ENCODE measurements at places on chromosomes 5 and 9.

- no peak for DNase-seq
These were observed 6.4 kb upstream of the DCTN4 start for GRCh38 chr5:150765011-150765798.

- DNase-seq: no peak
These were observed 14.4 kb upstream of the SYNPO start for GRCh38 chr5:150625831-150626746.

GRCh38 chr9:113636165-113636564 lies 172.6 kb downstream of the RGS3 start:
- DNase-seq: no peak

- DNase-seq: no peak
These were observed 81.9 kb downstream of the SPTLC1 start for GRCh38 chr9:92033307-92033706.

DNA sequence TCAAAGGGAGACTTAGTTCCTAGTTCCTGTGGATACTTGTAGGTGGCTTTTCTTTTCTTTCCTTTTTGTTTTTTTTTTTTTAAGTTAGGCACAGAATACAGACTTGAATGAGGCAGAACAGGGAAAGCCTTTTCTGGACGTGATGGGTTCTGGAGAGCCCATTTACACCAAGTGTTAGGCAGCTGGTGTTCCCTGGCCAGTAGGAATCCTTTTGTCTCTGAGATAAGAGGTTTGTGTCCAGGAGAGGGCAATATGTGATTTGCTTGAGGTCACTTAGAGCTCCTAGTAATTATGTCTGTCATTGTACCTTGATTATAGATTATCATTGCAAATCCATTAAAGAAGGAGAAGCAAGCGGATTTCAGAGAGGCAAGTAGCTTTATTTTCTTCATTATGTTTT lies 9.1 kb downstream of the MEGF10 start:
- DNase-seq: no peak

GRCh38 chr9:104092875-104093600 lies 1.1 kb upstream of the SMC2 start:
- DNase-seq: no peak

- no peak for DNase-seq
These were observed 4.2 kb downstream of the ASS1 start for GRCh38 chr9:130448771-130449603.

- DNase-seq: no peak
These were observed 65.2 kb downstream of the MRPL36 start for GRCh38 chr5:1734271-1734907.

DNA sequence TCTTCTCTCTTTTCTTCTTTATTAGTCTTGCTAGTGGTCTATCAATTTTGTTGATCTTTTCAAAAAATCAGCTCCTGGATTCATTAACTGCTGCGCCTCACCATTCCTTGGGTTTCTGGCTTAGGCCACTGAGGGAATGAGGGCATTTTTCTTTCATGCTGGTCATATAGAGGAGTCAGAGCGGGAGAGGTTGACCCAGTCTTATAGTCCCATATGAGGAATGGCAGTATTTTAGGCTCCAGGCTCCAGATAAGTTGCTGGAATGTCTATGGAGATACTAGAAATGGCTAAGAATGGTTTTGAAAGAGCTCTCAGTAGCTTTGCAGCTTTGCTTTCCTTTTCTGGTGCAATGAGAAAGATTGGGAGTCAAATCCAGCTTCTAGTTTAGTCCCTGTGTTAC lies 58.2 kb downstream of the GALNT10 start:
- no peak for DNase-seq

DNA sequence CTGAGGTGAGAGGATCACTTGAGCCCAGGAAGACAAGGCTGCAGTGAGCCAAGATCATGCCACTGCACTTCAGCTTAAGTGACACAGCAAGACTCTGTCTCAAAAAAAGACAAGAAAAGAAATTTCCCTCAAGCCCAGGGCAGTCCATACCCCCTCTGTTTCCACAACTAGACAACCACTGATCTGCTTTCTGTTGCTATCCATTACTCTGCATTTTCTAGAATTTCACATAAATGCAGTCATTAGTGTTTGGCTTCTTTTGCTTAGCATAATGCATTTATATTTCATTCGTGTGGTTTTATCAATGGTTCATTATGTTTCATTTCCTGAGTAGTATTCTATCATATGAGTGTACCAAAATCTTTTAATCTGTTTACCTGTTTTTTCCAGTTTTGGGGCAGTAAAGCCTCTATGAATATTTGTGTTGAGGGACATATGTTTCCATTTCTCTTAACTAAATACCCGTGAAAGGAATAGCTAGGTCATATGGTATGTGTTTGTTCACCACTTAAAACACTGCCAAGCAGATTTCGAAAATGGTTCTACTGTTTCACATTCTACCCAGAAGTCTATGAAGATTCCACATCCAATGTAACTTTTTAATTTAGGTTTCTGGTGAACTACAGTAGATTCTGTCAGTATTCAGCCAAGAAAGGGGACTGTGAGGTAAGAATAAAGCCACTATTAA lies 271.8 kb downstream of the ZNF608 start:
- no peak for DNase-seq

DNA sequence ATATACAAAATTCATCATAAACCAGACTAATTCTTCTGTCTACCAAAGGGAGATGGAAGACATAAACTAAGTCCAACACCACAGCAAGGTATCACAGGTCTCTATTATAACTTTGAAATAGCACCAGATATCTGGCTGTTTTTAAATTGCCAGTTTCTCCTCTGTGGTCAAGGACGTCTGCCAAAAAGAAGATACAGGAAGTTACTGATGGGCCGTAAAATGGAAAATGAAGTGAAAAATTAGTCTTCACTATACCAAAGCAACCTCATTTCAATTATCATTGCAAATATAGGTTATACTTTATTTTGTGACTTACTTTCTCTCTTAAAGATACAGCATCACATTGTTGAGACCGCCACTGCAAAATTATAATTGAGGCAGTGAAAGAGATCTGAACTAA lies 225.5 kb downstream of the NDUFS4 start:
- no peak for DNase-seq

GRCh38 chr9:27398982-27399653 lies 102.2 kb upstream of the EQTN start:
- no peak for DNase-seq

GRCh38 chr5:169583424-169584220 lies at the start of gene SPDL1:
SPDL1 (plus strand) TSS chr5:169583773; CDS start chr5:169588417, 4,644 bp downstream.
- peak; percentile 85 for DNase-seq

- no peak for DNase-seq
These were observed 123.1 kb downstream of the TLE4 start for GRCh38 chr9:79694676-79695400.

GRCh38 chr5:140114341-140115185 lies 654 bp downstream of the PURA start:
- no peak for DNase-seq

GRCh38 chr9:13493697-13494096 lies 214.2 kb upstream of the MPDZ start:
- no peak for DNase-seq

DNA sequence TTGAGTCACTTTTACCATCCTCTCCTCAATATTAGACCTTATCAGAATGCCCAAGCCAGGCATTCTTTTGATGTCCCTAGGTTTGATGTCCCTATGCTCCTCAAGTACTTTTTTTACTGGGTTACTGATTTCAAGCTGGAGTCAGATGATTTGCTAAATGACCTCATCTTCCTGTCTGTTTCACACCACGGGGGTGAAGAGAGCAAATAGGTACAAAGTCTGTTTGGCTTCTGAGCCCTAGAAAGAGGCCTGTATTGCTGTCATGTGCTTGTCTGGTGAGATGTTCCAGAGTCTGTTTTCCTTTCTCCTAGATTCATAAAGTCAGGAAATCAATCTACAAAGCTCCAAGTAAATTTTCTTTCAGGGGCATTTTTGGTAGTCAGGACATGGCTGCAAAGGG lies 12.7 kb upstream of the DAB2 start:
- DNase-seq: no peak

GRCh38 chr5:110865400-110866094 lies 126.7 kb downstream of the SLC25A46 start:
- DNase-seq: no peak

GRCh38 chr5:105696440-105696839 lies 1974.3 kb downstream of the EFNA5 start:
- no peak for DNase-seq

GRCh38 chr9:131982102-131982501 lies 97.6 kb downstream of the MED27 start:
- no peak for DNase-seq

GRCh38 chr5:33725806-33726205 lies 166.0 kb downstream of the ADAMTS12 start:
- no peak for DNase-seq

DNA sequence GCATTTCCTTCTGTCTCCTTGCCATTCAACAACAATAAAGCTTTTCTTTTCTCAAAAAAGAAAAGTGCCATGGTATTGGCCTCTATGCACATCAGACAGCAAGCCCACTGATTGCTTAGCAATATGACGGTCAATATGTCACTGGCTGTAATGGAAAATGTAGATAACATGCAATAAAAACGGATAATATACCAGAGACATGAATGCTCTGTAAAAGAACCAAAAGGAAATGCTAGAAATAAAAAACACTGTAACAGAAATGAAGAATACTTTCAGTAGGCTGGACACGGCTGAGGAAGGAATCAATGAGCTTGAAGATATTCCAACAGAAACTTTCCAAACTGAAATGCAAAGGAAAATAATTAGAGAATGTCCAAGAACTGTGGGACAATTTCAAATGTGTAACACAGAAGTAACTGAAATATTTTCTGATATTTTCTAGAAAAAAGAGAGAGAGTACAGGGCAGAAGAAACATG lies 10.0 kb downstream of the PTBP3 start:
- no peak for DNase-seq

GRCh38 chr9:12774861-12775678 lies at the start of gene LURAP1L:
LURAP1L (plus strand) TSS chr9:12775020; CDS start chr9:12775716, 696 bp downstream.
- DNase-seq: no peak

GRCh38 chr9:97854696-97855485 lies 1.9 kb downstream of the FOXE1 start:
- DNase-seq: no peak

DNA sequence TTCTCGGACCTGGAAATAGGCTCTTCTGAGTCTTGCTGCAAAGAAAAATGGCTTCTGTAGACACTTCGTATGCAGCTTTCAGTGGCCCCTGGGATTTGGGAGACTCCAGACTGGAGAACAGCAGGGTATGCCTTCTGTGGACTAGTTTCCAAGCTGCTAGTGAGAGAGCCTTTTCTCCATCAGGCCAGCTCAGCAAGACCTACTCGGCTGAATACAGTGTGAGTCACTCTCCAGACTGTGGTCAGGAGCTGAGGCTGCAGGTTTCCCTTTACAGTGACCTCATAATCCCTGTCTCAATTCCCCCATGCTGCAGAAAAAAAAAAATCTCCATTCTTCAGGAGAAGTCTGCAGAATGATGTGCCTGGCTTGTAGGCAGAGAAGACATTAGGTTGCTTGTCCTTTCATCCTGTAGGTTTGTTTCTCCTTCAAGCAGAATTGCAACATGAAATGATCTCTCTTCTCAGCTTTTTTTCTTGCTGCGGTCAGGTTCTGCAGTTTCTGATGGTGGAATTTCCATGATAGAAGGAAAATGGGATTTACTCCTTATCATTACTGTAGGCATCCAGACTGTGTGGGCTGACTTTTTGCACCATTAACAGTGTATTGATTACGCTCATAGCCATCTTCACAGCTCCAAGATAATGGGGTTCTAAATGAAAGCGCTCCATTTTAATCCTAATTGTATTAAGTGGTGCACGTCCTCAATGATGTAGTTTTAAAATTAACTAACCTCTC lies 78.3 kb upstream of the TNFSF8 start:
- DNase-seq: no peak

DNA sequence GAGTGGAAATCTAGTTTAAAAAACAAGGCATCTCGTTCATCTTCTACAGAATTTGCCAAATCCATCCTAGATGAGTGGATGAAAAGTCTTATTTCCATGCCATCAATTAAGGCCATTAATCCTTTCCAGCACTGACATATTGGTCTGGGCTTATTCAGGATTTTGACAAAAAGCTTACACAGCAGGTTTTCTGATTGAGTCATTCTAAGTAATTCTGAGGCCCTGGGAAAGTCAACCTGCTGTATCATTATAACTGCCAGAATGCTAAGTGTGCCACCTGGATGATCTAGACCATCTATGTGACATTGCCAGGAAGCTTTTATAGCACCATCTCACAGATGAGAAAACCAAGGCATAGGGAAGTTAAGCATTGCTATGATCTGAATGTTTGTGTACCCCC lies 132.1 kb upstream of the MAP3K1 start:
- DNase-seq: no peak

GRCh38 chr9:134293031-134293521 lies 33.2 kb upstream of the RXRA start:
- no peak for DNase-seq

- DNase-seq: no peak
These were observed 197.9 kb upstream of the CTNND2 start for GRCh38 chr5:12102151-12102550.

DNA sequence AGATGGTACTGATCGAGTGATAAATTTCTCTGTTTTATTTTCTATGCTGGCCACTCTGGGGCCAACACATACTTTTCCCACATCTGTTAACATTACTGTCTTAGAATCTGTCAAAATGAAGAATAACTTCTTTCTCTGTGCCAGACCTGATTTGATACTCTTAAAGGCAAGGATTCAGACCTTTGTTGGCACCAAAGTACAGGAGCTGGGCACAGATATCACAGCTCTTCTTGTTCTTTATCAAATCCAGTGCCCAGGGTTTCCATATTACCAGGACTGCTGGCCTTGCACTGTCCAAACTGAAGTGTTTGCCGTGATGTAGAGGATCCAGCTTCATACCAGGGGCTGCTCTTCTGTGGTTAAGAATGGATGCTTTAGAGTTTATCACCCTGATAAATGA lies 20.9 kb downstream of the ZNF474 start:
- no peak for DNase-seq

- no peak for DNase-seq
These were observed 240.9 kb downstream of the GABRB2 start for GRCh38 chr5:161305601-161306000.

GRCh38 chr5:43627028-43627427 lies 24.0 kb downstream of the NNT start:
- no peak for DNase-seq

DNA sequence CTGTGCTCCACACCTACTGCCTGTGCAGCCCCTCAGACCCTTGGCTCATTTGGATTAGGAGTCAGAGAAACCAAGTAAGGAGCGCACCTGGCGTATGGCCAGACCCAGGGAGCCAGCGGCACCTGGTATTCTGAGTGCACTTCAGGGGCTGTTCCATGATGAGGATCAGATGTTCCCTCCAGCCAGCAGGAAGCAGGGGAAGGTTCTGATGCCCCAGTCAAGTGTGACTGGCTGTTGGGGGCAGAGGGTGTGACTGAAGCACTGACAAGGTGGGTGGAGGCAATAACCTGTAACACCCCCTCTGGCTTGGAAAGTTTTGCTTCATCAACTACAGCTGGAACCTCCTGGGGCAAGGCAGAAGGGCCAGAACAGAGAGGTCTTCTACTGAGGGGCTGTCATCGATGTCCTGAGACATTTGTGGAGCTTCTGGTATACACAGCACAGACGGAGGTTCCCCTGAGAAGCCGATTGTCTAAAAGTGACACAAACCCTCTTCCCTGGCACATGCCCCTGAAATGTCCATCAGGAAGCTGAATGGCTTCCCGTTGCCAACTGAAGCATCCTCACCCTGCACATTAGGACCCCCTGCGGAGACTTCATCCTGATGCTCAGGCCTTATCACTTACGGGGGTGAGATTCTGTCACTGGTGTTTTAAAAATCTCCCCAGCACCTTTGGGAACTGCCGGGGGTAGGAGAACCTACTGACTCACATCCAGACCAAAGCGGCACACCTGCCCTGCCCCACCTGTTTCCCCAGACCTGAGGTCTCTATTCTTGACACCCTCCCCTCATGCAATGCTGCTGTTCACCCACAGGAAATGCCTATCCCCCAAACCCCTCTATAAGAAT lies 21.1 kb downstream of the TRAF1 start:
- no peak for DNase-seq

Measured in stimulated activated CD4-positive, alpha-beta T cell treated with anti-CD3 and anti-CD28 coated beads, Interleukin-1b, Interleukin-23, amount 100 ng/mL, for 1 hour (primary cell).